Calu3 (cell line): ENCODE measurements at places on chromosomes 7 and 10. TPM values are rescaled to one million over a fixed set of nuclear protein-coding genes. Genes with fewer than 3 reads are reported as not detected.

SERPINE1 gene
- 1.1 and 1.8 TPM in 2 replicates for total RNA-seq

TDRD1 gene
- total RNA-seq, result not detected in 2 replicates

ITGA8 gene
- total RNA-seq, result not detected in 2 replicates

WIPF3 gene
- 4.9 and 6.4 TPM in 2 replicates for total RNA-seq

PPP1R3C gene
- total RNA-seq, result 5.5 and 7.8 TPM in 2 replicates

CALHM2 gene
- total RNA-seq, result 0.45 and 0.81 TPM in 2 replicates

PTPRE gene
- total RNA-seq, result 5.9 and 7.6 TPM in 2 replicates

KLF6 gene
- total RNA-seq, result 140 and 161 TPM in 2 replicates

CRYGN gene
- total RNA-seq, result not detected in 2 replicates

IDI2 gene
- total RNA-seq, result not detected in 2 replicates

ARHGAP22 gene
- total RNA-seq, result 1.0 and 1.6 TPM in 2 replicates
